ENCODE measurements at places on chromosomes 11 and 22.

DNA sequence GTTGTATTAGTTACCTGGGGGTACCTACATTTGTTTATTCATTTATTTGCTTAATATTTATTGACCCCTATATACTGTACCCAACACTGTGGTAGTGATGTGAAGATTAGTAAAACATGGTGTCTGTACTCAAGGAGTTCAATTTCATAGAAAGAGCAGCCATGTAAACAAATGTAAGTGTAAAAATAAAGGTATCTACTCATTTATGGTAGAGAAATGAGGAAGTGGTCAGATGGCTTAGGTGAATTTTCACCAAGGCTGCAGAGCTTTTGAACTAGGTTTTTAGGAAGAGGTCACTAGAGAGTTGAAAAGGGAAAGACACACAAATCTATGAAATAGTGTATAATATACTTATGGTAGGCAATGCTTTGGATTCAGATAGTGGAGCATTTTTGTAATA lies 11.1 kb downstream of the CTR9 start:
- DNase-seq: no peak

DNA sequence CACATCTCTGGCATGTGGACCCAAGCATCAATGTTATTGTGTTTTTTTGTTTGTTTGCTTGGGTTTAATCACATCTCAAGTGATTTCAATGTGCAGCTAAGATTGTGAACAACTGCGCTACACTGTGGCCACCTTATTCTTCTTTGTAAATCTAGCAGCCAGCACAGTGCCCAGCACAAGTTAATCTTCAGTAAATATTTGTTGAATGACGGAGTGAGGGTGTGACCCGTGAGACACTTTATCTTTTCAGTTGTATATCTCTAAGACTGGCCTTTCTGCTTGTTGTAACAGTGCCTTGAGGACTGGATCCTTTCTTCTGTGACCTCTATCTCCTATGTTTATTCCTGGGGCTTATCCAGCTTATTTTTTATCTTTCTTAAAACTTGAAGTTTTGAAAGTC lies 21.4 kb upstream of the AMOTL1 start:
- no peak for DNase-seq

DNA sequence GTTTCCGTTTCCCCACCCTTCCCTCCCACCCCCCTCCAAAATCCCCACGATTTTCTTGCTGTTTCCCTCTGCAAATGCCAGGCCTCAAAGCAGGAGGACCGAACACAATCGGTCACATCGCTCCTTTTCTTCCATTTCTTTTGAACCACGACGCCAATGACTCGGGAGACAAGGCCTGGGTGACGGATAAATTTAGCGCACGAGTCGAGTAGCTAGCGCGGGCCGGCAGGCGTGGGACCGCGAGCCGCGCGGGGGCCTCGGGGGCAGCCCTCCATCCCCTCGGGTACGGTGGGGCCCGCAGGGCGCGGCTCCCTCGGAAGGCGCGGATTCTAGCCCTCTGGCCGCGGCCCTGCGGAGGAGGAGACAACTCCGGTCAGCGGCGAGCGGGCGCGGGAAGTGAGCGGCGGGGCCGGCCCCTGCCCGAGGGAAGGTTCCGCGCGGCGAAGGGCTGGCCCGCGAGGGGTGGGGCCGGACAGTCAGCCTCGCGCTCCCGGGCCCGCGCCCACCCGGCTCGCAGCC lies 414 bp downstream of the JOSD1 start:
- no peak for DNase-seq

DNA sequence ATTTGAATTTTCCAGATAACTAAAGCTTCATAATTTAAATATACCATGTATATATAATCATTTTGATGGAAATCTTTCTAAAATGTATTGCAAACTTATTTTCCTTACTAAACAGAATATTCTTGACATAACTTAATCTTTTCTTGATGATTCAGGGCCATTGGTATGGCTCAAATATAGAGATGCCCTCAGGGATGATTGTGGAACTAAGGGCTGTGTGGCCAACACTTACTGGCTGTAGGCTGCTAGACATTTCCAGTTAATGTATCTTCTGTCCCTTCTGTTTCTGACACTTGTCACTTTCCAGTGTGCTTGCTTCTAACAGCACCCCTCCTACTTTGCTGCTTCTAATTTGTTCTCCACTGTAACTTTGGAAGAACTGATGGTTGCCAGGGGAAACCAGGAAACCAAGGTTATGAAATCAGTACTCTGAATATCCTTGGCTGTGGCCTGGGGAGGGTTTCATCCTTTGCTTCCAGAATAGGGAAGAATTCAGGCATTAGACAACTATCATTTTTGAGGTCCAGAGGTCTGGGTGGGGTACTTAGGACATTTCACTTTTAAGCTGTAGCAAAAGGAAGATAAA lies 697.2 kb downstream of the ETS1 start:
- no peak for DNase-seq

DNA sequence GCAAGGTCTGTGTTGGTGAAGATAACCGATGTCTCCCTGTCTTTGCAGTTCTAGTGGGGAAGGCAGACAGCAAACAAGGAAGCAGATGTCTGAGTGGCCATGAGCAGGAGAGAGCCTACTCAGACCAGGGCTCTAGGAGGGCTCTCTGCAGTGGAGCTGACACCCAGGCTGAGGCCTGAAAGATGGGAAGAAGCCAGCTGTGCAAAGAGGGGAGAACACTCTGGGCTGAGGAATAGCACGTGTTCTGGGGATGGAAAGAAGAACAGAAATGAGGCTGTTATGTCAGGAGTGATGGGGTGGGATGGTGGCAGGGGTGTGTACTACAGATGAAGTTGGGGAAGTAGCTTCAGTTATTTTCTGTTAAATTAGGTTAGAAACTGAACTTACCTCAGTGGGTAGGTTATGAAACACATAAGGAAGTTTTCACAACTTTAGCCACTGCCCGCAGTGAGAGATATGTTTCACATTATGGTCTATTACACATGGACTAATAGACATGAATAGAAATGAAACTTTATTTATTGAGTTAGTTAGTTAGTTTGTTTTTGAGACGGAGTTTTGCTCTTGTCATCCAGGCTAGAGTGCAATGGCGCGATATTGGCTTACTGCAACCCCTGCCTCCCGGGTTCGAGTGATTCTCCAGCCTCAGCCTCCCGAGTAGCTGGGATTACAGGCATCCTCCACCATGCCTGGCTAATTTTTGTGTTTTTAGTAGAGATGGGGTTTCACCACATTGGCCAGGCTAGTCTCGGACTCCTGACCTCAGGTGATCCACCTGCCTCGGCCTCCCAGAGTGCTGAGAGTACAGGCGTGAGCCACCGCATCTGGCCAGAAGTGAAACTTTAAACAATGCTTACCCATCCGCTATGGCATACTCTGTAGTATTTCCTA lies 7.8 kb downstream of the DCPS start:
- DNase-seq: no peak

DNA sequence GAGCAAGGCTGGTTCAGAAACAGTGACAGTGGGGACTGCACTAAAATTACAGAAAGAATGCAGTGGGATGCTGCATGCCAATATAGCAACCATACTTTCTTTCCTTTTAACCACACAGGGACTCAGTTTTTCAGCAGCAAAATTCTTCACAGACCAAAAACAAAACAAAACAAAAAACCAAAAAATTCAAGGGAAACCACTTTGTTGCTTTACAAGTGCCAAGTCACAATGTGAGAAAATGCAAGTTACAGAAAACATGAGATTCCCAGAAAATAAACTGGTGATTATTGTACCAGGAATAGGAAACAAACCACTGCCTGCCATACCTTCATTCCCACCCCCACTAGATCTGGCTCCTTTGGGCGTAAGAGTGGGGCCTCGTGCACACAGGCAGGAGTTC lies 52.6 kb downstream of the TENM4 start:
- no peak for DNase-seq

- DNase-seq: no peak
Observed at GRCh38 chr11:101584655-101585054, 848 bp upstream of the TRPC6 start.

DNA sequence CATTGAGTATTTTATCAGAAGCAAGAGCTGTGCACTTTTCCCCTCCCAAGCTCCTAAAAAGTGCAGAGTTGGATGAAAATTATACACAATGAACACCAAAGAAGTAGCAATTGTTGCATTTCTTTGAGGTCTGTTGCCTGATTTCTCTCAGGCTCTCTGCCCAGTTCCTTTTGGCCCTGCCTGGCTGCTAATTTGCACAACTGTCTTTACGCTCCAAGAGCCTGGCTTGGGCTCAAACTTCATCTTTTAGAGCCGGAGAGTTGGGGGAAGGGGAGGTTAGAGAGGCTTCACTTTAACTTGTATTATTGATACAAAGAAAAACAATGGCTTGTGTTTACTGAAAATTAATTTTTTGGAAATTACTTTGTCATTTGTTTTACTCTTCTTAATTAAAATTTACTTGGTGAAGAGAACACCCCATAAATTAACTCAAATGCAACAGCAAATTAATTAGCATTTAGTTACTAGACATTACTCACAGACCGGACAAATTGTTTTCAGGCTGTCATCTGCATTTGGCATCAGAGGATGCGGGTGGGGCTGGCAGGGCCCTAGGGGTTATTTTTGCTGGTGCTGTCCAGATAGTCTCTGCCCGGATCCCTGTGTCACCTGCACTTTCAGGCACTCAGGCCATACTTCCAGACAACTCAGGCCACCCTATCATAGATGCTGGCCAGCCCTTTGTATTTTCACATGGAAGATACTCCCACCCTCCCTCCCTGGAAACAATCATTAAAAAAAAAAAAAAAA lies 407.3 kb downstream of the NXPE2 start:
- no peak for DNase-seq

- no peak for DNase-seq
Observed at GRCh38 chr11:44734843-44735381, 8.2 kb downstream of the TSPAN18 start.

DNA sequence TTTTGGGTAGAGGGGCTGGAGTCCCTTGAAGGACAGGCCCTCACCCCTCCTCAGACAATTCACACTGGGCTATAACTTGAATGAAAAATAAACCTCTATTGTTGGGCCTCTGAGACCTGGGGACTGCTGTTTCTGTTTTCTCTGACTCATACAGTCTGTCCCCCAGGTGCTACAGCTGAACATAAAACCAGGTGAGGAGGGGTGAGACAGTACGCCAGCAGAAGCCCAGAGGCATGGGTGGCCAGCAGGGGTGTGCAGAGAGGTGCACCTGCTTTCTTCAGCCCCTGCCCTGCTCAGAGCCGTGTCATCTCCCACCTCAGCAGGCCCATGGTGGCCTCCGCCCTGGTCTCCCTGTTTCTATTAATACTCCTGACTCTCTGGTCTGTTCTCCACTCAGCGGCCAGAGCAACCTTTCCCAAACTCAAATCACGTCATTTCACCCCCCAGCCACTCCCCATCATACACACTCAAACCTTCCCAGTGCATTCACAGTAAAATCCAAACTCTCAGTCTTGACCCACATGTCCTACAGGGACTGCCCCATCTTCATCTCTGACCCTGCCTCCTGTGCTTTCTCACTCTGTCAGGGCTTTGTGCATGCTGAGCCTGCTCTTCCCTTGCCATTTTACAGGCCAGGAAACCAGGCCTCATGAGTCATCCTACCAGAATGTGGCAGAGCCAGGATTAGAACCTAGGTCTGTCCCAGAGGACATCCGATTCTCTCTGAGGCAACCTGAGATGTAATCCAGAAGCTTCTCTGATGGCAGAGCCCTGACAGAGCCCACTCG lies 5.4 kb upstream of the IL2RB start:
- DNase-seq: no peak

- DNase-seq: no peak
Observed at GRCh38 chr11:13328286-13328685, 50.7 kb downstream of the BMAL1 start.

- DNase-seq: no peak
Observed at GRCh38 chr11:134486704-134487103, 74.7 kb upstream of the B3GAT1 start.

- no peak for DNase-seq
Observed at GRCh38 chr11:90555477-90555876, 332.6 kb upstream of the CHORDC1 start.

DNA sequence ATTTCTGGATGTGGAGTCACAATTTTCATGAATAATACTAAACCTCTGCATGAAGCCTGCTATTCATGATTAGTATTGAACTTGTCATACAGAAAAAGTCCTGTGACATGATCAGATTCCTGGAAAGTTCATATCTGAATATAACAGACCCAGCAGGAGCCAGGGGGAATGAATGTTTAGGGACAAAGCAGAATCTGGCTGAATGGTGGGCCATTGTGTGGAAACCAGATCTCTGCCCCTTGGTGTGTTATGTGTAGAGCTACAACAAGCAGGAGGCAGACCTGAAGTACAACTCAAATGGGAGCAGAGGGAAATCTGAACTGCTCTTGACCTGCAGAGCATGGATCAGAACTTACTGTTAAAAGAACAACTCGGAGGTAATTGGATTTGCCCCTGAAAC lies 30.3 kb downstream of the KREMEN1 start:
- DNase-seq: no peak

DNA sequence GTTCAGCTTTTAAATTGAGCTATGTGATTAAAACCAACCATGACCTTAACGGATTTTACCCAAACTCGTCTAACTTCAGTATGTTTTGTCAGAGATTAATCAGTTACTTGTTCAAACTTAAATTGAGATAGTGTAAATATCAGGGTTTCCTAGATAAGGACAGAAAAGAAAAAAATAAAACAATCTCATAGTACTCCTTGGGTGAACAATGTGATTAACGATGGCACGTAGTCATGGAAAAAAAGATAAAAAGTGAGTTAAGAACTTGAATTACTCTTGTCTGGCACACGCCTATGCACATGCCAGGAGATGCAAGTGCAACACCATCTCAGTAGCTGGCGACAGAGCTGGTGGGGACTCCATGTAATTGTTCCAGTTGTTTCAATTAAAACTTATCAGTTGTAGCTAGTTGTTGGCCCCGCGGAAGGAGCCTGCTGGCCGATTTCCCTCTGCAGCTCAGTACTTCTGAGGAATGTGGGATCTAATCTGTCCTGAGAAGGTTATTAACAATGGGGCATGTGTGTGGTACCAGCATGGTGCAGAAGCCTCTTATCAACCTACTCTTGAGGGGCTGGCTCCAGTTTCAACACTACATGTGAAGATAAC lies 3.0 kb downstream of the RASSF10 start:
- no peak for DNase-seq

DNA sequence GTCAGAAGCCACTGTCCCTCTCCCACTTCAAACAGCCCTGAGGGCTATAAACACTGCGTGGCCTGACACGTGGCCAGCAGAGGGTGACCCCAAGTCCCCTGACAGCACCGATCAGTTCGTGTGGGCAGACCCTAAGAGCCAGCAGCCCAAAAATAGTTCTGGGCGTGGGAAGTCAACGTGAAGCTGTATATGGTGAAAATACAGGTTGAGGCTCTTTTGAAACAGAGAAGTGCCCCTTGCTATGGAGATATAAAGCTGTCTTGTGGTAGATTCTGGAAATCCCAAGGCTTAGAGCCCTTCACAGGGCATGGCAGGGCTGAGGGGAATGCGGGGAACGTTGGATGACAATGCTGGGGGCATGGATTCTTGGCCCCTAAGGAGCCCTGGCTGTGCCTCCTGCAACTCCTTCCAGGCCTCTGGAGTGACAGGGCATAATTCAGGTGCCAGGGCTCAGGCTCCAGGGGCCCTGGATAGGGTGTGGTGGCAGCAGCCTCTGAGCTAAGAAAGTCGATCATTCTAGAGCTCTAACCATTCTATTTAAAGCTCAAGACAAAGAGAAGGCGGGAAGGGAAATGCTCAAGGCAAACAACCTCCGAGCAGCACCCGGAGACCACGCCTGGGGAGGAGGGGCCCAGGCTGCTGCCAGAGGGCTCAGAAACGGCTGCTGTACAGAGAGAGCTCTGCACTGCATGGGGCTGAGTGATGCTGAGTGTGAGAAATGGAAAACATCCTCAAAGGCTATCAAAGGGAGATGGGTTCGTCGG lies 60.4 kb upstream of the CD5 start:
- no peak for DNase-seq
